Hippocampal formation (tissue), 2 donors: ENCODE measurements at places on chromosomes 1 and 21.

GRCh38 chr1:154833209-154833608, 36.9 kb downstream of the KCNN3 start:
- no peak for DNase-seq

DNA sequence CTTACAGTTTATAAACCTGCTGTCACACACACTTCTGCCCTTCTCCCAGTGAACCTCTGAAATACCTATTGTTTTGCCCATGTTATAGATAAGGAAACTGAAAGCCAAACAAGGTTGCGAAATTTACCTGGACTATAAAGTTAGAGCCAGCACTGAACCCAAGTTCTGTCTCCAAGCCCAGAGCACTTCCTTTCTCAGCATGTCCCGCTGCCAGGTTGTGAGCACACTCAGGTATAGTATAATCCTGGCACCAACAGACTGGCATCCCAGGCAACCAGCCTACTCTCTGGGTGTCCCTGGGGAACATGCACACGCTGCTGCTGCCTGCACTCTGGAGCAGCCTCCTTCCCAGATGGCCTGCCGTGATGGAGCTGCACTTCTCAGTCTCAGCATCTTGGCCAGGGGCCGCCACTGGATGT, 45.1 kb downstream of the PGBD5 start:
- no peak for DNase-seq

GRCh38 chr1:38239258-38239835, 192.8 kb upstream of the POU3F1 start:
- no peak for DNase-seq

DNA sequence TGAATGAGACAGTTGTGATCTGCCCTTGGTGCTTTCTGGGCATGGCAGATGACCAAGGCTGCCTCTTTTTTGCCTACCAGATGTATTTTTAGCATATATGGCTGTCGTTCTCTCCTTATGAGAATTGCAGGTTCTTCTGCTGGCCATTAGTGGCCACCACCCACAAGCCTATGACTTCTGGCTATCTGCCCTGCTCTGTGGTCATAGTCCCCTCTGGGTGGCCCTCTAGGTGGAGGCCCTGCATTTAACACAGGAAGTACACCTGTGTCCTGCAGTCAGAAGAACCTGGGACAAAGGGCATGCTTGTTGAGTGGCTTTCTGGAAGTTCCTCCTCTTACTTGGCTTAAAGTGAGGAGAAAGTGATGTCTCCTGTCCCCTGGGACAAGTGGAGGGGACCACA, 6.5 kb downstream of the FCAMR start:
- DNase-seq = no peak

DNA sequence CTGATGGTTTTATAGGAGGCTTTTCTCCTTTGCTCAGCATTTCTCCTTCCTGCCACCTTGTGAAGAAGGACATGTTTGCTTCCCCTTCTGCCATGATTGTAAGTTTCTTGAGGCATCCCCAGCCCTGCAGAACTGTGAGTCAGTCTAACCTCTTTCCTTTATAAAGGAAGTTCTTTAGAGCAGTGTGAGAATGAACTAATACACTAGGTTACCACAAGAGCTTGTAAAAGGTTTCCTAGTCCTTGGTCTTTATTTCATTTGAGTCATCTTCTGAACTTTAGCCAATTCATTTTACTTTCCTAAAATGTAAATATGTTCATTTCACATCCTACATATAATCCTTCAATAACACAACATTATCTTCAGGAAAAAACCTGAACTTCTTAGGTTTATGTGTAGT, 365.3 kb downstream of the HHIPL2 start:
- no peak for DNase-seq

GRCh38 chr1:204344665-204345355, 14.9 kb downstream of the PLEKHA6 start:
- DNase-seq = no peak
